ENCODE measurements at places on chromosomes 16 and 17.

- DNase-seq, result peak; percentile 58
Measured at GRCh38 chr17:1495265-1495989, 2.9 kb upstream of the MYO1C start.

GRCh38 chr17:3914312-3914670 lies 2.0 kb downstream of the P2RX1 start:
- DNase-seq, result no peak

DNA sequence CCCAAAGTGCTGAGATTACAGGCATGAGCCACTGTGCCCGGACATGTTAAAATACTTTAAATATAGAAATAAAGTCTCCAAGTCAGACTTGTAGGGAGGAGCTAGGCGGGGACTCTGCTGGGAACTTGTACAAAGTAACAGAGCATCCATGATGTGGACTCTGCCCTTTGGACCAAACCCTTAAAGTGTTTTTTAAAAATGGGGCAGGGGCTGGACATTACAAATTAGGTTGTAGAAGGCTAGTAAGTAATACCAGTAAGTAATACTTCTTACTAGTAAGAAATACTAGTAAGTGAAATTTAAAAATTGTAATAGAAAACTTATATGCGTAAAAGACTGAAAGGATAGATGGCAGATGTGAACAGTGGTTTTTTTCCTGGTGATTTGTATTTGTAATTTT lies 9.7 kb upstream of the SPATA32 start:
- DNase-seq, result no peak

DNA sequence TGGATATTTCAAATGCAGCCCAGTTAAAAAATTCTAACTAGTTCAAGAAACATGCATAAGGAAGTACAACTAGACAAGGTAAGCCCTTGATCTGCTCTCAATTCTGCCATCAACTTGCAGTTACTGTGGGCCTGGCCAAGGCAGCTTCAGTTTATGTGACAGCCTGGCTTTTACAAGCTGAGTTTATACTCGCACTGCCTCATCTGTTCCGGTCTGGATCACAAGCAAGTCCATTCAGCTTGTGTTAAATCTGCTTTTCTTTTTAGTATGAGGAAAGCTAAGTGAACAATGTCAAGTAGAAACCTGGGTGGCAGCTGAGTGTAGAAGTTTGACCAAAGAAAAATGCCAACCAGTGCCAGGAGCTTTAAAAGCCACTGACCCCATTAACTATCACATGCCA lies 76.6 kb upstream of the CORO6 start:
- no peak for DNase-seq

DNA sequence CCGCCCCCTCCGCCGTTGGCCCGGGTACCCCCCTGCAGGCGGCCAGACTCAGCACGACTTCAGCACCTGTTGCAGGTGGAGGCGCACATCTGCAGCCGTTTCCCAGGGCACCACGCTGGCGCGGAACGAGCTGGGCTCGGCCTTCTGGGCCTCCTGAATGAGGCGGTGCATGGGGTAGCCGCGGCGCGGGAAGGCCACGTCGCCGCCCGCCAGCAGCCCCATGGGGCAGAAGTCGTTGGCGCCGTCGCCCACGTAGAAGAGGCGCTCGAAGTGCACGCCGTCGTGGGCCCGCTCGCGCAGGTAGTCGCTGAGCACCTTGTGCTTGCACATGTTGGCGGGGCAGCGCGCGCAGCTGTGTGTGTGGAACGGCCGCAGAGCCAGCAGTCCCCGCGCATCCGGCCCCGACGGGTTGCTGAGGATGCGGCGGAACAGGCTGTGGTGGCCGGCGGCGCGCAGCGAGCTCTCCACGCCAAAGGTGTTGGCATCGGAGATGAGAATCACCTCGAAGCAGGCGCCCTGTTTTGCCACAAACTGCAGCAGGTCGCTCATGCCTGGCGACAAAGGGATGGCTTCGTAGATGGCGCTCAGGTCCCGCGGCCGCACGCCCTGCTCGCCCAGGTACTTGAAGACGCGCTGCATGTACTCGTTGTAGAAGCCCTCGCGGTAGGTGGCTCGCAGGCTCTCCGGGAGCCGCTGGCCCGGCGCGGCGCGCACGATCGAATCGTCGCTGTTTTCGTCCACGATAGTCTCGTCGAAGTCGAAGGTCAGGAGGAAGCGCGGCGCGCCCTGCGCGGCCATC lies 6.2 kb downstream of the PHOSPHO1 start:
- DNase-seq, result no peak

DNA sequence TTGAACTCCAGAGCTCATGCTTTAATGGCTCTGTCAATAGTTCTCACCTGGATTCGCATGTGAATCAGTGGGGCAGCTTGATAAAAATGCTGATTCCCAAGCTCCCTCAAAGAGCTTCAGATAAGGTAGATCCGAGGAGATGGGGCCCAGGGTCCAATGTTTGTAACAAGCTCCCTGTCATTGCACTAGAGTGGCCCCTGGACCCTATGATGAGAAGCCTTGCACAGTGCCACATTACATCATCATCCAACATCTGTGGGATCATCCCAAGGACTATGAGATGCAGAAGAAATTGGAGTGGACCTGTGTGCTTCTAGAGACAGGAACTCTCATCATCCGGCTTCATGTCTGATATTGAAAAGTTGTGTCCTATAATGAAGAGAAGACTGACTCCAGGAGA lies 340.8 kb downstream of the SHISA9 start:
- DNase-seq, result no peak

- DNase-seq, result no peak
Measured at GRCh38 chr16:830107-830870, 29.8 kb upstream of the GNG13 start.

DNA sequence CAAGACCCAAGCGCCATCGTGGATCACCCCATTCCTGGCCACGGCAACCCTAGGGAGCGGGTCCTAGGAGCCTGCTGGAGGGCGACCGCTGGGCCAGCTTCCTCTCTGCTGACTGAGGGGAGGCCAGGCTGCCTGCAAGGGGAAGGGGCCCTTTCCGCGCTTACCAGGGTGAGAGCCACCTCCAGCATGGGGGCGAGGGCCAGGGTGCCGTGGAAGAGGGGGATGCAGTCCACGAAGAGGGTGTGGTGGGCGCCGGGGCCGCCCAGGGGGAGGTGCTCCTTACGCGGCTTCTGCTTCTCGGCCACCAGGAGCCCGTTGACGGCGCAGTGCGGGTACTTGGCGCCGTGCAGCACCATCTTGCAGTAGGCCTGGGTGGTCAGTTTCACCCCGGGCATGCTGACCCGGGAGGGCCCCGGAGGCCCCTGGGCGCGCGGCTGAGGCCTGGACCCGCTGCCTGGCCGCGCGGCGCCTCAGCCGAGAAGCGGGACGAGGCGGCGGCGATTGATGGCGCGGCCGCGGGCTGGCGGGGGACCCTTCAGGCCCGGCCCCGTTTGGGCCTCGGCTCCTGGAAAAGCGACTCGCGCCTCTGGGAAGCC lies 345 bp downstream of the EMC8 start:
- peak; percentile 81 for DNase-seq

GRCh38 chr16:57720142-57720575 lies 15.4 kb upstream of the KATNB1 start:
- peak; percentile 74 for DNase-seq

DNA sequence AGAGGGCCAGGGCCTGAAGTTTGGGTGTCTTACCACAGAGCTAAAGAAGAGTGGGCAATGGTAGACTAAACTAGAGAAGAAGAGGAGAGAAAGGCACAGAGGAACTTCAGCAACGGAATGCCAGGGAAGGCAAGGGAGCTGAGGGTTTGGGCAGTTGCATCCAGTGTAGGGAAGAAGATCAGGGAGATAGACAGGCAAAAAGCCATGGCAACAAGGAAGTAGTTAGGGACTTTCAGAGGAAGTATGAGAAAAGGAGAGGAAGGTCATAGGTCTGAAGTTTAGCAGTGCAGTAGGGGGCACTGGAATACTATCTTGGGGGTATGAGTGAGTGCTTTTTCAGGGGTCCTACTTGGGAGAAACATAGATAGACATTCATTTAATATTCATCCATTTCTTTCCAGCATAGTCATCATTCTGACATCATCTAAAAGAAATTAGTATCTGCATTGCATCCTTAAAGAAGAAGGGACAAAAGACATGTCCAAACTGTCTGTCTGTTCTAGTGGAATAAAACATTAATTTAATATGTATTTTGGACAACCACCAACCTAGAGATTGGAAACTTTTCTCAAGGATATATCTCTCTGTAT lies 2.2 kb upstream of the NF1 start:
- peak; percentile 8 for DNase-seq

DNA sequence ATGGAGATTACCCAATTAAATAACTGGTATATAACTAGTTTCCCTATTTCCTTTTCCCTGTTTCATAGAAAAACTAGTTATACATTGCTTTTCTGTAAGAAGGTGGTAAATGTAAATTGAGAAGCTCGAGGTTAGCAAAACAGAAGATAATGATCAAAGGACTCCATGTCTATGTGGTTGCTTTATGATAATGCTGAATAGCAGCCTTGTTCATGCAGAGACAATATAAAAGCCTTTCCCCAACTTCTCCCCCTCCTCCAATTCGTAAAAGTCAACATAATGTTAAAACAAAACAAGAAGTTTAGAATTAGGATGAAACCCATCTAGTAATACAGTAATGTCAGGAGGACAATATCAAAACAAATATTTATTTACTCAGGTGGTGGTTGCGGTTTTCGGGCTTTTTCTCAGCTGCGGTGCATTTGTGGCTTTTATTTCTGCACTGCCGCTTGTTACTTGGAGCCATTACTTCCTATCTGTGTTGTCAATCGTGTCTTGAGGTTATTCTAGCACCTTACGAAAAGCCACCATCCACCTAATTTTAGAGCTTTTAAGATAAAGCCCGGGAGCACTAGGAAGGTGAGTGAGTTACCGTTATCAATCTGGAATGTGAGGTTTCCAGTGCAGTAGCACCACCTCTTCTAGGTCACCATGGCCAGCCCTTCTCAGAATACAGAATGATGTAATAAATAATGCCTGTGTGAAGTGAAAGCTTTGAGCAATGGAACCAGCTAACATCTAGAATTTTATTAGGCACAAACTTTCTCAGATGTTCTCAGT lies 297.5 kb downstream of the CDH13 start:
- DNase-seq, result no peak

- DNase-seq, result no peak
Measured at GRCh38 chr16:85715169-85716021, 26.6 kb upstream of the GINS2 start.

GRCh38 chr16:57998992-57999365 lies 1.5 kb downstream of the ZNF319 start:
- no peak for DNase-seq

- no peak for DNase-seq
Measured at GRCh38 chr16:29256501-29256981, 150.0 kb downstream of the NPIPB11 start.
